ENCODE measurements at places on chromosomes 2 and 18.

DNA sequence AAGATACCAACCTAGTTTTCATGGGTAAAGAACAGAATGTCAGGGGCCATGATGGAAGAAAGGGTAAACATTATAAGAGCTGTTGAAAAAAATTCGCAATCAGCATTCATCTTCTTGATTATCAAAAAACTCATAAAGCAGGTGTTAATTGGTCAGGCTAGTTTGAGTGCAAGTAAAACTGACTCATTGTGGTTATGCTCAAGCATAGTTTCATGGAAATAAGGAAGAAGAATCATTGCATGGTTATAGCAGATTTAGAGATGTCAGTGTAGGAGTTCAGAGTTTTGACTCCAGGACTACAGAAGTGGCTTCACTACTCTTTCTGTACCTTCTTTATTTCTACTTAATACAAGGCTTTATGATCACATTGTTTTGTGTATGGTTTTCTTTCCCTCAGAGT lies 26.9 kb upstream of the CDH19 start:
- peaks cover 4% of the 10 kb centered on the region for H3K27me3 ChIP-seq
- no peak overlapping the region for H3K4me3 ChIP-seq
- no peak overlapping the region for H3K27ac ChIP-seq
- H3K36me3 ChIP-seq = no peaks in the 10 kb centered on the region
- no peak for DNase-seq

GRCh38 chr18:53817976-53818950 lies 406.2 kb downstream of the MBD2 start:
- no peak overlapping the region for H3K4me3 ChIP-seq
- DNase-seq = no peak
- no peaks in the 10 kb centered on the region for H3K36me3 ChIP-seq
- H3K4me1 ChIP-seq = no peaks in the 10 kb centered on the region
- no peak overlapping the region for H3K27ac ChIP-seq

GRCh38 chr2:196592911-196593881 lies 46.3 kb upstream of the CCDC150 start:
- H3K4me1 ChIP-seq = no peaks in the 10 kb centered on the region
- H3K27me3 ChIP-seq = no peaks in the 10 kb centered on the region
- H3K27ac ChIP-seq = no peak within 1 kb of the TSS
- H3K4me3 ChIP-seq = peak within 1 kb of the TSS; percentile 87
- no peak for DNase-seq

DNA sequence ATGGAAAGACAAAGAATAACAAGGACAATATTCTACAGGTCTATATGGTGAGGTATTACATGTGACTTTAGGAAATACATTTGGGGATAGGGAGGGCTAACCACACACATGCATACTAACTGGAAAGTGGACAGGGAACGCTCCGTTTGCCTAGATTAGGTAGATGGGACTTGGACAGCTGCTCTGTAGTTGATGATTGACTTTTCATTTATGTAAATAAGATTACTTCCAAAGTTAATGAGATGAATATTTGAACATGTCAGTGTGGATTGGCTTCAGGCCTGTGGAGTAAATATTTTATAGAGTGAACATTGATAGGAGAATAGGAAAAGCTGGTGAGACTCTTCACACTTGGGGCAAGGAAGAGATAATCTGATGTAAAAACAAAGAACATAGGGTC lies 142.0 kb downstream of the NCK2 start:
- no peak overlapping the region for H3K27ac ChIP-seq
- no peaks in the 10 kb centered on the region for H3K4me1 ChIP-seq
- no peak overlapping the region for H3K4me3 ChIP-seq
- H3K36me3 ChIP-seq = peaks cover 21% of the 10 kb centered on the region
- no peaks in the 10 kb centered on the region for H3K27me3 ChIP-seq

Measured in RWPE2 (cell line).